ENCODE measurements at places on chromosomes 16 and 17. TPM values are rescaled to one million over a fixed set of nuclear protein-coding genes. Genes with fewer than 3 reads are reported as not detected.
A peak's percentile ranks its signal among the peaks of the same experiment; 100 is the strongest.

Gene FBXW10
- 1.0 TPM for polyA plus RNA-seq

Gene UTS2R
- not detected for polyA plus RNA-seq

DNA sequence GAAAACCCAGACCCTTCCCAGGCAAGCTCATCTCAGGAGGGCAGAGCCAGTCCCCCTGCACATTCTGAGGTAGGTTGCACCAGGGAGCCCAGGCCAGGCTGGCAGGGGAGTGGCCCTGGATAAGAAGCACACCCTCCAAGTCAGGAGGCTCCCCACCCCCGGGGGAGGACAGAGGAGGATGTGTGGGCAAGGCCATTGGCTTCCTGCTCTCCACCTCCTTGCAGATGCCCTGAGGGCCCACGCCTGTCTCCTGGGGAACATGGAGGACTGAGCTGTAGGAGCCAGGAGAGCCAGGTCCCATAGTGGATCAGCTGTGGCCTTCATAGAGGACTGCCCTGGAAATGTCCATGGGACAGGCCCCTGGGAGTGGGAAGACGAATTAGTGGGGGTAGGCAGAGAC lies 126.7 kb downstream of the IRF8 start:
- no peak for DNase-seq

- DNase-seq, result no peak
Measured at GRCh38 chr17:34369571-34369970, 6.5 kb upstream of the CCL1 start.

DNA sequence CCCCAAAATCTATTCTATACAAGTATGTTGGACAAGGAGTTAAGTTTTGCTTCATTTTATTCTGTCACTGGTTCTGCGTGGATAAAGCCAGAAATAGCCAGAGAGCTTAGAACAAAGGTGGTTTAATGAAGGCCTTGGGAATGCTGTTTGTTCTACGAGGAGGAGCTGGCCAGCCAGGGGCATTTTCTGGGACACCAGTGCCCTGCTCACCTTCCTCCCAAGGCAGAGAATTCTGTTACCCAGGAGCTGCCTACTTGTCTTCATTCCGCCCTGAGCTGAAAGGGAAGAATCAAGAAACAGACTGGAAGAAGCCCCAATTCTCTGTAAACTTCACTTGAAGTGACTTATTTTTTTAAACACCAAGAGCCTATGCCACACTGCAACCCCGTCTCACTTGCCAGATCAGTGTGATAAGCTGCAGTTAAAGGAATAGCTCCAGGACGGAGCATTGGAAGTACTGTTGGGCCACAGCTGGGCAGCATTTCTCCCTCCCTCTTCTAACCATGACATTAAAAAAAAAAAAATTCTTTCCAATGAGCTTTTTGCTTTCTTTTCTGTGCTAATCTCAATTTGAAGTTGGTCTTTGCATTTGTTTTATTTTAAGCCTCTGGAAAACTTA lies 149.8 kb upstream of the DYNLRB2 start:
- DNase-seq, result peak; percentile 27

DNA sequence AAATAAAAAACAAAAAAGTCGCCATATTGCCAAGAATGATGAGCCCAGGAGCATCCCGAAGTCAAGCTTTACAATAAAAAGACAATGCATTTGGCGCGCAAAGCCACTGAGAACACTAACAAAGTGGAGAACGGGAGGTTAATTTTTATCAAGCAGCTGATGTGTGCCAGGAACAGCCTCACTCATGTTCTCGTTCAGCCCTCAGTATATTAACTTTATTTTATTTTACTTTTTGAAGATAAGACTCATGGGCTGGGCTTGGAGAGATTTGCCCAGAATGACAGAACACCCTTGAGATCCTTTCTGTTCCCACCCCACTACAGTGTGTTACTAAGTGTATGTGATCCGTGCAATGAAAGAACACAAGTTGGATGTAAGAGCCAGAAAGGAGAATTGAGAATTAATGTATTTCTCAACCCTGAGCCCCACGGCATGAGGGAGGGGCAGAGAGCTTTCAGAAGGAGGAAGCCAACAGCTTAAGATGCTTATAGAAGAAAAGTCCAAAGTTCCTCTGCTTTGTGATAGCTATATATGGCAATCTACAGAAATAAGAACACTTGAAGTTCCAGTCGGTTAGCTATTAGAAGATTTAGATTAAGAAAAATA lies 48.4 kb downstream of the COTL1 start:
- peak; percentile 47 for DNase-seq

Gene CALB2
- polyA plus RNA-seq, result not detected

Gene ITGAL
- 6.6 TPM for polyA plus RNA-seq

Gene CBFA2T3
- 3.6 TPM for polyA plus RNA-seq

Gene CACNA1H
- 4.4 TPM for polyA plus RNA-seq

DNA sequence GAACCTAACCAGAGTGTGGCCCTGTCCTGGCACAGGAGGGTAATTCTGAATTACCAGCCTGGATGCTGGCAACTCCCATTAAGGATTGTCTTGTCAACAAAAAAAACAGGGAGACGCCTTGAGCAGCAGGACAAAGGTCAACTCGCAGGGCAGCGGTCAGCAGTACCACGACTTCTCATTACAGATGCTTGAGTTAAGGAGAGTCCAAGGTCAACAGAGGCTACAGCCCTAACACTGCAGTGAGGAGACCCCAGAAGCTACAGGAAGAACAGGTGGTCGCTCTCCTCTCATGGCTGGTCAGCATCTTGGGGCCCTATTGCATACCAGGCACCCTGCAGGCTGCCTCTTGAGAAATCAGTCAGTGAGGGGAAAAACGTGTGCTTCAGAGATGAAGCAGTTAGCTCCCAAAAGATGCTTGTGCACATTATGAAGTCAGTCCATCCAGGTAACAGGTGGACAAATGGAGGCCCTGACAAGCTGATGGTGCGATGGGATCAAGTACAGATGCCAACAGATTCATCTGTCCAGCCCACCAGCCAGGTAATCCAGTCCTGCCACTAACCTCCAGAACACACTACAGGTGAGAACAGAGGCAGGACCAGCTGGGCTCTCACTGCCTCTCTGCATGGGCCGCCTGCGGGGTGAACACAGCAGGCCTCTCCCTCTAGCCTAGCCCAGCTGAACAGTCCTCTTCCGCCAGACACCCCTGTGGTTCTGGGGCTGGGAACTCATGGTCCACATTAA lies 4.2 kb downstream of the CSNK1D start:
- DNase-seq, result no peak

- DNase-seq, result no peak
Measured at GRCh38 chr17:66406701-66407644, 104.6 kb downstream of the PRKCA start.

DNA sequence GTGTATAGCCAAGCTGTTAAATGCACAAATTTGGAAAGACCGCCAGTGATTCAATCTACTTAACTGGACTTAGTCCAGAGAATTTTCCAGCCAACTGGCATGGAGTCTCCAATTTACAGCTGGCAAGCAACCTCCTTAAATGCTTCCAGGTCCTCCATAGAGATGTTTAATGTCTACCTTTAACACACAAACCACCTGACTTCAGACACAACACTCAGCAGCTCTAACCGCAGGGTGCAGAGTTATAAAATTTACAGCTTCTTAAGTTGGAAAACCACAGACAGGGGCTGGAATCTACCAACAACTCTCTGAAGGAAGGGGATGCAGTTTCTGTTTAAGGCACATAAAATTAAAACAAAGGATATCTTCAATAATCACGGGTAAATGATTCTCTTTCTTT lies 106.9 kb downstream of the SYCE1L start:
- no peak for DNase-seq

GRCh38 chr17:40327244-40327729 lies 18.3 kb downstream of the RARA start:
- DNase-seq, result no peak

GRCh38 chr17:71759422-71760060 lies 361.3 kb upstream of the SOX9 start:
- DNase-seq, result no peak

- no peak for DNase-seq
Measured at GRCh38 chr17:13395862-13396261, 205.9 kb downstream of the HS3ST3A1 start.

GRCh38 chr17:58918884-58919283 lies 163.2 kb downstream of the PPM1E start:
- DNase-seq, result no peak

DNA sequence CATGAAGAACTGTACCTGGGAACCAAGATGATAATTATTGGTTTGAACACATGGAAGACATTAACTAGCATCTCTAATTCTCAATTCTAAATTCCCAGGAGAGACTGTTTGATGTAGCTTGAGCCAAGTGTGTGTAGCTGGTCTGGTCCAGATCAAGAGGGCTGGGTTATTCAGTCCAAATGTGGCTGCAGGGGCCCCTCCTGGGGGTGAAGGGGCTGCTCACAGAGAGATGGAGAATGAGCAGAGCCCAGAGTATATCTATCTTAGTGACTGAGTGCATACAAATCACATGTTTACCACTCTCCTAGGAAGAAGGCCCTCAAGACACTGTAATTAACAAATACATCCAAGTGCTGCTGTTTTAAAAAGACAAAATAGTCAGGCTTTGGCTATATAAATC lies 50.4 kb downstream of the HS3ST2 start:
- no peak for DNase-seq

DNA sequence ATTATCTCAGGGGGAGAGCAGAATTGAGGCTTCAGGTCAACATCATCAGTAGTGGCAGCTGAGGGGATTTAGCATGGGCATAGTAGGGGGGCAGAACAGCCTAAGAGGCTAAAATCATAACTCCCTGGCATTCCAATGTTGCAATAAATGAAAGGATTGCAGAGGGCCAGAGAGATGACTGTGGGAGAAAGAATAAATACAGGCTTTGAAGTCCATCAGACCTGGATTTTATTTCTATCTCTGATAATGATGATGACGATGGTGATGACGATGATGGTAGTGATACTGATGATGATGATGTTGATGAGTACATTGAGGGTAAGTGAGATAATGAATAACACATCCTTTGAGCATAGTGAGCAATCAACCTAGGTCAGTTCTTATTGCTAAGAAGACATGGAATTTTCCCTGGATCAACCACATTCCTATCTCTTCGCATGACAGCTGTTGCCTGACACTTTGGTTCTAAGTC lies 107.4 kb upstream of the CDH11 start:
- no peak for DNase-seq

Gene KCTD5
- polyA plus RNA-seq, result 22.1 TPM

DNA sequence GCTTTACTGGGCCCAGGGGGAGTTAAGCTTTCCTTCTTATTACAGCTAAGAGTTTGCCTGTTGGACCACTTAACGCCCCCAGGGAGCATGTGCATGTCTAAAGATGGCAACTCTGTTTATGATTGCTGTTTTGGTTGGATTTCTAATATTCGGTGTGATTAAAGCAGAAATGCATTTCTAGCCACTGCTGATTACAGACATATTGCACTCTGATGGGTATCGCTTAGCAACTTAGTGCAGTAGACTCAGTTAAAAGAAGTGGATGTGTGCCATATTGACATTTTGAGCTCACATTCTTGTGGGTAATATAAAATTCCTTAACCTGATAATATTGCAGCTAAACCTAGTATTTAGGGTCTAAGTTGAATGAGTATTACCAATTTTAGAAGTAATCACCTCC lies 4.2 kb downstream of the NF1 start:
- DNase-seq, result no peak

- no peak for DNase-seq
Measured at GRCh38 chr16:85733839-85734170, 17.1 kb downstream of the C16orf74 start.

GRCh38 chr17:81865733-81866439 lies 5.3 kb downstream of the ARHGDIA start:
- no peak for DNase-seq

GRCh38 chr16:86252596-86252995 lies 257.7 kb upstream of the FOXF1 start:
- no peak for DNase-seq

Gene INTS2
- 8.5 TPM for polyA plus RNA-seq

DNA sequence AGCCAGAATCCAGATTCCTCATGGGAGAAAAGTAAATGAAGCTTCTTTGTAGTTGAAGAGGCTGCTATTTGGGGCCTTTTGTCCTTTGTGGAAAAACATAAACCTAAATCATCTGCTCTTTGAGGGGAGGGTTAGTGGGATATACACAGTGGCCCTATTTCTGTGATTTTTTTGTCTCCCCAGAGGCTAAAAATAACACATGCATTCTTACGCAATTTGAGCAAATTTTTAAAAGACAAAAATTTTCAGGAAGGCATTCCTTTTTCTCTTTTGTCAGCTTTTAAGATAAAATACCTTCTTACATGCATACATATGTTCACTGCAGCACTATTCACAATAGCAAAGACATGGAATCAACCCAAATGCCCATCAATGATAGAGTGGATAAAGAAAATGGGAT lies 165.5 kb downstream of the AXIN2 start:
- no peak for DNase-seq

DNA sequence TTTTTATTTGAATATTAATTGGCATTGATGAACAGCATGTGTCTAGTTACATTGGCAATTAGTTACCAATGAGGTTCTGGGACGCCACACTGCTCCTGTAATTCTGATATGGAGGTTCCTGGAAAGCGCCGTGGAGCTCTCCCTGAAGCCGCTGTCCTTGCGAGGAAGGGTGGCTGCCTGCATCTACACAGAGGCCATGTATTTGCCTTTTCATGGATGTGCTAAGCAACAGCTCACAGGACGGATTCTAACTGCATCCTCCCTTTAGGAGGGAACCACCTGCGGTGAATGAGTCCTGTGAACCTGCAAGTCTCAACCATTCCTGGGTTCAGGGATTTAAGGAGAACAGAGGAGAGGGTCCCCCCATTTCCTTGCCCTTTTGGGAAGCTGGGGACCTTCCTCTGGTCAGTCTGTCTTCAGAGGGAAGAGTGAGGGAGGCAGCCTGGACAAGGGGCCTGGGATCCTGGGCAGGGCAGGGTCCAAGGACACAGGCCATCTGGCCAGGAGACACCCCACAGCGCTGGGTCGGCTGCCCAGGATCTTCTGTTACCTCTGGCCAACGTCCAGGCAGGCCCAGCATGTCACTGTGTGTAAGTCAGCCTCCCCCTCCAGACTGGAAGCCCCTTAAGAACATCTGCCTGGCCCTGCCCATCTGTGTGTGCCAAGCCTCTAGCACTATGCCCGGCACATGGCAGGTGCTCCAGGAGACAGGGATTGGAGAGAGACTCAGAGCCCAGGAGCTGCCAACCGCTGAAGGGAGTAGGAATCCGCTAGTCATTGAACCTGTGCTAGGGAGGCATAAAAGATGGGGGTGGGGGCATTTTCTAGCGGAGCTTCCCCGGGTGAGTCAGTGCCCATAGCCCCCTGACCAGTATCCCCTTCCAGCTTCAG lies 314.1 kb upstream of the TNRC6C start:
- DNase-seq, result no peak

- no peak for DNase-seq
Measured at GRCh38 chr17:32323046-32323445, 18.9 kb downstream of the C17orf75 start.

DNA sequence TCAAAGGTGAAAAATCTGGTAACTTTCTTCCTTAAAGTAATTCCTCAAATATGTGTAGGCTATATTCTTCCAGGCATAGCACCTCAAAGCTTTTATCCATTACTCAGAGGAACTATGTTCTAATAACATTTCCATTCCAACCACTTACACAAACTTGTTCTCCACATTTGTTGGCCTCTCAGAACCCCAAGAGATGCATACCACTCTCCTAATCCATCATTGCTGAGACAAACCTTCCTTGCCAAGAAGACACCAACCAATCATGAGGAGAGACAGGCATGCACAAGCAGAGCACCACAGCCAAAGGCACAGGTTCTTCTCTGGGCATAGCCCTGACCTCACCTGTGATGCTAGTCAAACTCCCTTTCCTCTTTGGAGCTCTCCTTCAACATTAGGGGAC lies 20.9 kb downstream of the CDH11 start:
- DNase-seq, result no peak

Gene EFCAB3
- 0.63 TPM for polyA plus RNA-seq

Gene SSTR5
- 0.08 TPM for polyA plus RNA-seq
